PC-9 (cell line): ENCODE measurements at places on chromosomes 16 and 17.

GRCh38 chr17:7004398-7005253 is 7.8 kb upstream of the RNASEK start:
- peak; percentile 49 for DNase-seq

- DNase-seq = no peak
These were observed 24.5 kb upstream of the CIBAR2 start for GRCh38 chr16:85136702-85137322.

DNA sequence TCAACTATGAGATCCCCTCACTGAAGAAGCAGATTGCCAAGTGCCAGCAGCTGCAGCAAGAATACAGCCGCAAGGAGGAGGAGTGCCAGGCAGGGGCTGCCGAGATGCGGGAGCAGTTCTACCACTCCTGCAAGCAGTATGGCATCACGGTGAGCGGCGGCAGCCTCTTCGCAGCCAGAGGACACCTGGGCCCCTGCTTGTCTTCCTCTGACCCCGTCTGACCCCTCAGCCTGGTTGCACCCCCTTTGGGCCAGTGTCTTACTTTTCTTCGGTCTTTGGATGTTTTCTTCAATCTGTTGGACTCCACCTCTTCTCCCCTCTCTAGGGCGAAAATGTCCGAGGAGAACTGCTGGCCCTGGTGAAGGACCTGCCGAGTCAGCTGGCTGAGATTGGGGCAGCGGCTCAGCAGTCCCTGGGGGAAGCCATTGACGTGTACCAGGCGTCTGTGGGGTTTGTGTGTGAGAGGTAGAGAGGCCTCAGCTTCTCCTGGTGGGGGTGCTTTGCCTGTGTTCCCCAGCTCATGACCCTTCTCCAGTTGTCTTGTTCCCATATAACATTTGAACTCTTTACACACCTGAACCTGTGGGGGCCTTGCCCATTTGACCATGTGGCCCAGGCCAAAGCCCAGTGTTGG is 4.4 kb downstream of the CDK5RAP3 start:
- no peak for DNase-seq

DNA sequence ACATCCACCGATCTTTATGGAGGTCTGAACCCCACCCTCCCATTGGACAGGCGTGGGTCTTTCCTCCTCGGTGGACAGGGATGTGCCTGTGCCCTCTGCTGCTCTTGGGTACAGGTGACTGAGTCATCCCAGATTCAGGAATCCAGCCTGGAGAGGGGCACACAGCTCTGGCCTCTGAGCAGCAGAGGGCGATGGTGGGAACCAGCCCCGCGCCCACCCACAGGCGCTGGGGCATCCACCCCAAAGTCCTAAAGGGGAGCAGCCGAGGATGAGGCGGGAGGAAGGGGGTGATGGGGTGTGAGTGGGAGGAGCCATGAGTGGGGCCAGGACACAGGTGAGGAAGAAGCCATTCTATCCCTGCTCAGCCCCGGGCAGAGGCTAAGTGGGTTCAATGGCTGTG is 35.0 kb downstream of the ENGASE start:
- DNase-seq = no peak

- DNase-seq = no peak
These were observed 1276.1 kb upstream of the CDH8 start for GRCh38 chr16:63312346-63312745.

DNA sequence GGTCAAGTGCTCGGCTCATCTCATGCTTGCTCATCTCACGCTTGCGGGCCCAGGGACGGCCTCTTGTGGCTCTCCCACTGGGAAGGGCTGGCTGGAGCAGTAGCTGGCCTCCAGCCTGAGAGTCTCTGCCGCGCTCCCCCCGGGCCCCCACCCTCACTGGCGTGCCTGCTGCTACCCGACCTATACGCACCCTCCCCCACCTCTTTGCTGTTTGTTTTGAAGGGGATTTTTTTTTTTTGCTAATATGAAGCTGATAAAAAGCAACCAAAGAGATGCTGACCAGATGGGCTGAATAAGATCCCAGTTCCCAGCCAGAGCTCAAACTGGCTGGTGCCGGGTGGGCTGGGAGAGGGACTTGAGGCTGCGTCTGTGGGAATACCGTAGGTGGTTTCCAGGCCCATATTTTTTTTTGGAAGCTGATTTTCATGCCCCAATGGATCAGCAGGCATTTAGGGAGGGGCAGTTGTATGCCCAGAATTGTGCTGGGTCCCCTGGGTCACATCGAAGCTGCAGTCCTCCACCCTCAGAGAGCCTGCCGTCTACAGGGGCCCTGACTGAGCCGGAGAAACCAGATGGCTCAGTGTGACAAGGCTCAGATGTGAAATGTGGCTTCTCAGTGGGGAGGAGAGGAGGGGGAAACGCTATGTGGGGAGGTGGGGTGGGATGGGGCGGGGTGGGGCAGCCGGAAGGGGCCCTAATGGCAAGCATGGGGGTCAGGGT is 115.0 kb downstream of the RAP1GAP2 start:
- DNase-seq = no peak

DNA sequence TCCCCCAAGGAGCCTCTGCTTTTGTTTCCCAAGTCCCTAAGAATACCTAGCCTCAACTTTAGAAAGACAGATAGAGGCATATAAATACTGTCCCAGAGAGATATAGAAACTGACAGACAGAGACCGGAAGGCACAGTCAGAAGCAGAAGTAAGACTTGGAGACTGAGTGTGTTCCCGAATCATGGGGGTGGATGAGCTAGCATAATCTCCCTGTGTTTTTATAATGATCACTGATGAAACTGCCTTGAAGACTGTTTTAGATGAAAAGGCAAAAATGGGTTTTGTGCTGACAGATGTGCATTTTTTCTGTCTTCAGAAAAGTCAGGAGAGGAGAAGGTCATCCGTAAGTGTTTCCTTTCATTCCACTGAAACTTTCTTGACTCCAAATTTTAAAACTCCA is 8.3 kb upstream of the PSMD3 start:
- no peak for DNase-seq
